ENCODE measurements at places on chromosomes 2 and 18.

GRCh38 chr2:158745067-158745865 is 49.9 kb upstream of the DAPL1 start:
- DNase-seq, result no peak

DNA sequence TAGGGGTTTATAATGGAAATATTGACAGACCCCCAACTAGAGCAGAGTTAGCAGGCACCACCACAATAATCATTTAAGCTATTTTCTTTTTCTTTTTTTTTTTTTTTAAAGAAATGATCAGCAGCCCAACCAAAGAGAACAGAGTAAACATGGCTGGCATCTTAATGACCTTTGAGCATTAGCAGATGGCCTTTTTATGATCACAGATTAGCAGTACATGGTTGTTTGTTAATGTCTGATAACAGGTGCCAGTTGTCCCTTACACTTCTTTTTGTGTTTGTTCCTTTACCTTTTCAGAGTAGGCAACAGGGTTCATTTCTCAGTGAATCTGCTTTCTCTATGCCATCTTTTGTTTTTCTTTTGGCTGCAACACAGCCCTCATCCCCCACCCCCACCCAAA is 747.0 kb downstream of the BCL11A start:
- DNase-seq, result no peak

- peak; percentile 1 for DNase-seq
These were observed 34.9 kb downstream of the CAVIN2 start for GRCh38 chr2:191811807-191812602.

DNA sequence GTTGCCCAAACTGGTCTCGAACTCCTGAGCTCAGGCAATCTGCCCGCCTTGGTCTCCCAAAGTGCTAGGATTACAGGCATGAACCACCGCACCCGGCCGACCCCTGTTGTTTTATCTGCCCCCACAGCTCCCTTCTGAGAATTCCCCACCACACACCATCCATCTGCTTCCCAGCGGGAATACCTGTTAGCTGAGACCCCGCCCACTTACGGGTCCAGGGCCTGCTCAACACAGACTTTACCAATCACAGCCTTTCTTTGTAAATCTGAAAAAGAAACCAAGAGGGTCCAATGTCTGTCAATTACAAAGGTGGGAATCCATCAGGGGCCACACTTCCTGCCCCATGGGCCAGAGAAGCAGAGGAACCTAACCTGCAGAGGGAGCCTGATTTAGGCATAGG is 14.2 kb upstream of the CABLES1 start:
- no peak for DNase-seq

GRCh38 chr2:162221064-162221463 is 22.2 kb downstream of the FAP start:
- DNase-seq, result peak; percentile 30

DNA sequence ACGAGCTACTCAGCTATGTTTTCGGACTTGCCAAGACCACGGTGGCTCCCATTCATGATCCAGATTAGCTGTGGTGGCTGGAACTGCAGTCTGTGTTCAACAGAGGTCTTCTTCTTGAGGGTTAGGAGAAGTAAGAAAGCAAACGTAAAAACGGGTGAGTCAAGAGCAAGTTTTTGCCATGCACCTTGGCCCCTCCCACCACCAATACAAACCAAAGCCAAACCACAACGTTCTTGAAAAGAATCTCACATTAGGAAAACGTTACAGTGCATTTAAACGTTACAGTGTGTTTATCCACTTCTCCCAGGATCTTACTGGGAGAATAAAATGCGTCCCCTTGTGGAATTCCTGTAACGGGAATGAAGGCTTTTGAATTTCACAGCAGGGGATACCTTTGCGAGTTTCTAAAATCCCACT is 725 bp downstream of the FBXO48 start:
- DNase-seq, result peak; percentile 28

GRCh38 chr18:65938592-65939372 is 188.0 kb downstream of the CDH7 start:
- DNase-seq, result no peak

DNA sequence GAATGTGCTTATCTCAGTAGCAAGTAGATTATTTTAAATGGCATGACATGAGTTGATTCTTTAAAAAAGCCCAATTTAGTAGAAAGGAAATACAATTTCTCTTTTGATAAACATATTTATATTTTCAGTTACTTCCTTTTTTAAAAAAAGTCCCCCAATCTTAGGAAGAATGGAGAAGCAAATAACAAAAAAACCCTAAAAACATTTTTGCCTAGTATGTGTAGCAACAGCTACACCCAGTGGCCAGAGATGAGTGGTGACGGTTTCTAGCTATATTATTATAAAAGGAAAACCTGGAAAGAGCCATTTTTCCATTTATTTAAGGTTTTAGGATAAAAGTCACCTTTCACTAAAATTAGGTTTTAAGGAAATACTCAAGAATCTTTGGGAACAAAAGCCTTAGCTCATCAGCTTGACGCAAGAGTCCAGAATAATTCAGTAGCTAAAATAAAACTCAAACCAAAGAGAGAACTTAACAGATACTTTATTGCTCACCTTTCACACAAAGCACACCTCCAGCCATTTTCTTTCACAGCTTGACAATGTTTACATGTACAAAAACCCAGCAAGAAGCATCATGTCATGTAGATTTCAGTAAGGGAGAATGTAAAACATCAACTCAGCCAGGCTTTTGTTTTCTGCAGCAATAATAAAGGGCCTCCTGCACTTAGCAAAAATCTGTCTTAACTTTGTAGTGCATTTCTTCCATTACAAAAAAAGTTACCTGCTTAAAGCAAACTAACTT is 15.7 kb downstream of the FAM98A start:
- DNase-seq, result no peak

DNA sequence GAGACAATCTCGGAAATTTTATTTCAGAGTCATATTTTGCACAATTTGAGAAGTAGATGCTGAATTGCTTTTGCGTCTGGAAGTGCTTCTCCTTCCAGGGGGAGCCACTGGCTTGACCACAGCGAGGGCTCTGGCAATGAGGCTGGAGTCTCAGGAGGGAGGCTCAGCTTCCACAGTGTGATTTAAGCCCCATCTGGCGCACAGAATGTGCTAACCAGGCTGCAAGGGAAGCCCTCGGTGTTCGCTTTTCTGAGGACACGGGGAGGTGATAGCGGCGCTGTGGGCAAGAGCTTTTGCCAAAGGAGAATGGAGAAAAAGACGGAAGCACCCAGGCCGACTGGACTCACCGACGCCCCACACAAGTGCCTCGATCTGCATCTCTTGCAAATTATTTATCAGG is 52.4 kb downstream of the ADI1 start:
- no peak for DNase-seq

- DNase-seq, result no peak
These were observed 22.9 kb downstream of the WIPF1 start for GRCh38 chr2:174574657-174575056.

- no peak for DNase-seq
These were observed 58.0 kb downstream of the DDX1 start for GRCh38 chr2:15649561-15650255.

- DNase-seq, result no peak
These were observed 137.1 kb downstream of the ZEB2 start for GRCh38 chr2:144382849-144383248.

DNA sequence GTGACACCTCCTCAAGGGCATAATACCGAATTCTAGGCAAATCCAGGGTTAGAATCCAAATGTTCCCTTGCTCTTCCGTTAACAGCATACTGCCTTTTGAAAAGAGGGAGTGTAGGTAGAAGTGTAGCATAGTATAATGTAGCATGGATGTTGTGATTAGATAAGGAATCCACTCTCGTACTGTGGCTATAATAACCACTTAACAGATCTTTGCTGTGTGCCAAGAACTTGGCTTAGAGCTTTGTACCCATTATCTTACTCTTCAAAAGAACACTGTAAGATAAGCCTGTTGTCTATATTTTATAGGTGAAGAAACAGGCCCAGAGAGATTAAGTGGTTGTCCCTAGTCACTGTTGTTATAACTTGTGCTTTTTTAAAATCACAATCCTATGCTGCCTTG is 24.2 kb downstream of the WDR75 start:
- no peak for DNase-seq

- DNase-seq, result no peak
These were observed 221.6 kb downstream of the NR4A2 start for GRCh38 chr2:156110890-156111289.

DNA sequence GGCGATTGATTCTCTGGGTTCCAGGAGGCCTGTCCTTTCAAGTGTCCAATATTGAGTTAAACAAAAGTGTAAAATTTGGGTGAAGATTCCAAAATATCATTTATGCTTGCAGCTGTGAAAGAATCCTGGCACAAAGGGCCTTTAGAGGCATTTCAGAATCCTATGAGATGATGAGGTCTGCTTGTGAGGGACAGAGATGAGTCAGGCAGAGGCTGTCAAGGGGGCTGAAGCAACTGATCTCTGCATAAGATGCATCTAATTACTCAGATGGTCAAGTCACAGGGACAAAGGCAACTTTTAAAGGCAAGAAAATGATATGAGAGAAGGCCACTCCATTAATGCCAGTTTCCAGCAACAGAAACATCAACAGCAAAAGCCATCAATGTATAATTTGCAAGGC is 78.8 kb downstream of the FHOD3 start:
- no peak for DNase-seq

- DNase-seq, result no peak
These were observed 6.9 kb downstream of the PRKD3 start for GRCh38 chr2:37317746-37318145.

DNA sequence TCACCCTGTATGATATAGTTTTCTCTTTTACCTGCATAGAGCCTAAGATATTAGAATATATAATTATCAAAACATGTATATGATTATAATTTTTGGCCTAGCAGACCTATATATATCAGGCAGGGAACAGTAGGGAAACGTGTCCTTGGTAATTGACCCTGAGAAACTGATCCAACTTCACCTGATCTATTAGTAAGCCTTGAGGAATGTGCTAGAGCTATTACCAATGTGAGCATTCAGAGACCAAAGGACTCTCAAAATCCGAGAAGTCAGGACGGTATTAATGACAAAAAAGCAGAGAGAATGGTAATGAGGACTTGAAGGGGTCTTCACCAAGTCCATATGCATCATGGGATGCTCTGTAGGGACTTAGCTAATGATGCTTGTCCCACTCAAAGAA is 571.9 kb downstream of the CPS1 start:
- DNase-seq, result no peak

GRCh38 chr2:224523626-224524577 is 61.3 kb downstream of the CUL3 start:
- DNase-seq, result no peak

GRCh38 chr2:179338681-179339080 is 74.0 kb upstream of the SESTD1 start:
- DNase-seq, result no peak

DNA sequence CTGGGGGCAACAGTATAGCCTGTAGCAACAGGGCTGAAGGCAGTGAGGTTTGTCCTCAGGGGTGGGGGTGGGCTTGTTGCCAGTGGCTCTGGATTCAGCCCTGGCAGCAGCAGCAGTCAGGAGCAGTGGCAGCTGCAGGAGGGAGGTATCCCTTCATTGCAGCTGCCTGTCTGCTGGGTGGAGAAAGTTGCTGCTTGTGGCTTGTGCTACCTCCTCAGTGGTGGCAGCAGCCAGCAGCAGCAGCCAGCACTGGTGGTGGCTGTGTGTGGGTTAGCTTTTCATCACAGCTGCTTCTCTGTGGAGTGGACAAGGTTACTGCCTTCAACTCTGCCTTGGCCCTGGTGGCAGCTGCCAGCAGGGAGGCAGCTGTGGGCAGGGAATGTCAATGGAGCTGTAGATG is 94.9 kb downstream of the ARL6IP6 start:
- DNase-seq, result no peak

DNA sequence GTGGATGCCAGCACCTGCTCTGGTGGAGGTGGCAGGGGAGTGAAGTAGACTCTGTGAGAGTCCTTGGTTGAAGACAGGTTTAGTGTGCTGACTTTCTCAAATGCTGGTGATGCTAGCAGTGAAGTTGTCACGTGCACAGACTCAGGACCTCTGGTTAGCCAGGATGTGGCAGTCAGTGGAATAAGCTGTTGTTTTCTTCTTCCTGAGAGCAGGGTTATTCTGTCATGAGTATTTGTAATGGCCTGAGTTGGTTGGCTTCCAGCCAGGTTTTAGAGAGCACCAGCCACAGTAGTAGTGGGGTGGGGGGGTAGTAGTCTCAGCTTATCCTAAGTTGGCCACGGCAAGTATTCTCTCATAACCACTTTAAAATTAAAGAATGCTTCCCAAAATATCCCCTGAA is 238.5 kb upstream of the FBXO11 start:
- DNase-seq, result no peak

DNA sequence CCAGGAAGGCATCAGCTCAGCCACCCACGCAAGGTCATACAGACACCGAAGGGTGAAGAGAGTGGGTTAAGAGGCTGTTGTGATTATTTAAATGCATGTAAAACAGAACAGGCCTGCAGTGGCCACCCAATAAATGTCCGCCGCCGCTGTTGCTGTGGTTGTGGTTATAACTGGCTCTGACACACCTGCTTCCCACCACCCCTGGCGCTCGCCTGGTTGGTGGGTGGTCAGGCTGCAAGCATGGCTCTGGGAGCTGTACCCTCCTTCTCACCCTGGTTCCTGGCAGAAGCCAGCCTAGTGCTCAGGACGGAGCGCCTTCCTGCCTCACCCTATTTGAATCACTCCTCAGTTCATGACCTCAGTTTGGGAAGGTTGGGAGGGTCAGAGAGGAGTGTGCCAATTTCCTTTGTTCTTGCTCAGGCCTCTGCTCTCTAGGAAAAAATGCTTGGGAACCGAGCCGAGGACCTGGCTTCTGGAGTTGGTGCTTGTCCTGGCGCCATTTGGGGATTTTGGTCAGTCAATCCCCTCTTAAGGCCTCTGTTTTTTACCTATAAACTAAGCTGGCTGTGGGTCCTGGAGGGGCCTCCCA is 5.3 kb upstream of the CRYBA2 start:
- no peak for DNase-seq

DNA sequence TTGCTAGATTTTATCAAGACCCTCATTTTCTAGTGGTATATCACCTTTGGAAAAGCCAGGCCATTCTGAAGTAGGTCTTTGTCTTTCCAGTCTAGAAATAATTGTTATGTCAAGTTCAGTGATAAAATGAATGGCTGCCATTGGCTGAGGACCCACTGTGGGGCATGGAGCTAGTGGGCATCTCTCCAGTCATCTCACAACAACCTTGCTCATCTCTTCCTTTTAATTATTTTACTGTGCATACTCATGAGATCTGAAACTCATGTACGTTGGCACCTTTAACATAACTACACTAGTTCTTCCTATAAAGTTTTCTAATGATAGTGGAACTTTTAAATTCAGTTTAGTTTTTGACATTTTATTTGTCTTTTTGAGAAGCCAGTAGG is 240.9 kb downstream of the SLC8A1 start:
- no peak for DNase-seq

DNA sequence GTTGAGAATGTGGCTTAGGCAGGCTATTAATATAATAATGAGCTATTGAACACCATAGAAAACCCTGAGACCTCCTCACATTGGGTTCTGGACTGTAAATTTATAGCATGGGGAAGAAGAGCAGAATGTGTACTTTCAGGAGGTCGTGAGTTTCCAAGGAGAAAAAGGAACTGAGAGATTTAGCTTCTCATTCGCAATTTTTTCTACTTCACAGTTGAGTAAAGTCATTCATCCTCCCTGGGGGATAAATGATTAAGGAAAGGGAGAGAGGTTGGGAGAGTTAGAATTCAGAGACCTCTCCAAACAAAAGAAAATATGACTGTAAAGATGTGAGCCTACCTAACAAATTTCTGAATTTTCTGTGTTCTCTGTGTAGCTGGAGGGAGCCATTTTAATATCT is 205.8 kb upstream of the CYRIA start:
- DNase-seq, result no peak

Data from stimulated activated CD4-positive, alpha-beta T cell treated with anti-CD3 and anti-CD28 coated beads, Interleukin-1b, Interleukin-23, amount 100 ng/mL, for 1 hour (primary cell).